ENCODE measurements at places on chromosomes 4 and X.

GRCh38 chr4:11599064-11599463 lies 170.4 kb upstream of the HS3ST1 start:
- DNase-seq, result no peak

DNA sequence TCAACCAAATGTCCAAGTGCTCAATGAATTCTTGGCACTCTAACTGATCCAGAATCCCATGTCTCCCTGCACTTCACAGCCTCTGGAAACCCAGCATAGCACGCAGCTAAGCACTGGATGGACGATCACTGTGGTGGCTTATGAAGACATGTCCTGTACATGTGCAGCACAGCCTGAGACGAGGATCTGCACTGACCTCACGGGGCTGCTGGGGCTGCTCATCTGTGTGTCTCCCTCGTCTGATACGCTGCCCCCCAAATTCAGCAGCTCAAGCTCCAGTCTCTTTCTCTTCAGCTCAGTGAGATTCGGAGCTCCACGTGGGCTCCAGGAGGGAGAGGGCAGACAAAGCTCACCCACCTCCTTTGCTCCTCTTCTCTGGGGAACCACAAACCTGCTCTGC lies 126.9 kb downstream of the CPZ start:
- DNase-seq, result no peak

- DNase-seq, result no peak
Measured at GRCh38 chr4:79295086-79295485, 30.8 kb downstream of the NAA11 start.

- no peak for DNase-seq
Measured at GRCh38 chrX:133609166-133609565, 193.9 kb upstream of the GPC4 start.

- DNase-seq, result no peak
Measured at GRCh38 chr4:139847602-139848001, 182.0 kb downstream of the MGST2 start.

DNA sequence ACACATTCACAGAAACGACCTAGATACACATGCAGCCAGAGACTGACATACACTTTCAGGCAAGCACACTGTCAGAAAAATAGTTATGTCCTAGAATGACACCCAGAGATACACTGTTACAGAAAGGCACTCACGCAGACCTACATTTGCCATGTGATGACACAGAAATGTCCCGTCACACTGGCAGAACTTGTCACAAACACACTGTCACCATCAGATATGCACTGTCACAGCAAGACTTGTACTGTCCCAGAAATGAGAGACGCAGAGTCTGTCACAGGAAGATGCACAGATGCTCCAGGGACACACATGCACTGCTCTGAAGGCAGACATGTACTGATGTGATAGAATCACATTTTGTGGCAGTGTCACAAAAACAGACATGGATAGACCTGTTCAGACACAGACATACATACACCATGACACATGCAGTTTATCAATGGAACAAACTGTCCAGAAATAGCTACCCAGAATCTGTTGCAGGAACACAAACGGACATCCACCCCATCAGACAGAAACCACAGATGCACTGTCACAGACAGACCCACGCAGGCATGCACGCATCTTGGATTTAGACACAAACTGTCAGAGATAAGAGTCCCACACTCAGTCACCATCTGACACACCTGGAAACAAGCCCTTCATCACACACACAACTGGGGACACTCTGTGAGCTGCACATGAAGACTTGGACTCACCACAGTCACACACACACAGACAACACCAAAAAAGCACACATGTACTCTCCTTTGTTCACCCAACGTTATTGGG lies 1.3 kb upstream of the PIM2 start:
- DNase-seq, result no peak

- DNase-seq, result no peak
Measured at GRCh38 chr4:61532336-61533000, 332.3 kb downstream of the ADGRL3 start.

DNA sequence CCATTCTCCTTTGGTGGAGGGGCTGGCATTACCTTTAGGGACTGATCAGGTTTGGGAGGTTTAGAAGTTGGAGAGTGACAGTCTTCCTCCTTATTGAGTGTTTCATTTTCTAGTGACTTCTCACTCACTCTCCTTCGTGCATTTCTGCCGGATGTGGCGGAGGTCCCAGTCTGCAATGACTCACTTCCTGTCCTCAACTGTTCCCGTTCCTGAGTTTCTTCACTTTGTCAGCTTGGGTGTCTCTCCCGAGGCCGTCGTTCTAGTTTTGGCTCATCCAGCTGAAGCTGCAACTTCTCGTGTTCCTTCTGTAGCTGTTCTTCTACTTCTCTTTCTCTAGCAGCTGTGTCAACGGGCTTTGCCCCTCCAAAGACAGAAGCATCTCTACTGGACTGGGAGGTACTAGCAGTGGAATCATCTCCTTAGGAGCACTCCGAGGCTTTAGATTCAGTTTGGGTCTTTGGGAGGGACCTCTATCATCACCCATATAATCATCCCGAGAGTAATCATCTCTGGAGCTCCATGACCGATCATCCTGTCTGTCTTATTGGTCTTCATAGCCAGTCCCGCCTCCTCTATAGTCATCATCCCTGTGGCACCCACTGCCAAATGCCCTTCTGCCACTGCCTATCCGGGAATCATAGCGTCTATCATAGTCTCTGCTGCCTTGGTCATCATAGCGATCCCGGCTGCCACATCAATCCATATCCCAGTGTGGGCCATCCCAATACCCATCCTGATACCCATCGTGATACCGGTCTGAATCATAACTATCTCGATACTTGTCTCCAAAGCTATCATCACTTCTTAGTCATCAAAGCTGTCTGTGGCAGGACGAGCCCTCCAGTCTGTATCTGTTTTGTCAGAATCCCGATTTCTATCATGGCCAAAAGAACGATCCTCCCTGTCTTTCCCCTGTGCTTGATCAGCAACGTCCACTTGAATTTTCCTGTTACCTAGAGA lies 35.3 kb upstream of the VSIG4 start:
- DNase-seq, result no peak

DNA sequence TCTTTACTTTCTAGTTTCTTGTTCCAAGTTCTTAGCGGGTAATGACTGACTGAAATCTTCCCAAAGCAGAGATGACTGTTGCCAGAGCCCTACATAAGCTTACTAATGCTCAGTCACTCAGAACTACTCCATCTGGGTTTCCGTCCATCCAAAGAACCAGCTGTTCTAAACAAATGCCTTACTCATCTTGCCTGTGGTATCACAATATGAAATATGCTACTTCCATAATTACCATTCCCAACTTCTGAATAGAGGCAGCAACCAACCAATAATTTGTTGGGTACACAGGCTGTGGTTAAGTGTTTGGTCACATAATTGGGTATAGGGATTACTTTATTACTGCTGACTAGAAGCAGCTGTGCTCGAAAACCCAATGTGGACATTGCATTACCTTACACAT lies 930.2 kb upstream of the DIAPH2 start:
- no peak for DNase-seq

GRCh38 chrX:12961196-12961718 lies 13.7 kb upstream of the TMSB4X start:
- no peak for DNase-seq

GRCh38 chr4:55343887-55344286 lies 2.2 kb upstream of the SRD5A3 start:
- DNase-seq, result no peak

GRCh38 chr4:123575291-123575690 lies 178.7 kb downstream of the SPRY1 start:
- DNase-seq, result no peak

DNA sequence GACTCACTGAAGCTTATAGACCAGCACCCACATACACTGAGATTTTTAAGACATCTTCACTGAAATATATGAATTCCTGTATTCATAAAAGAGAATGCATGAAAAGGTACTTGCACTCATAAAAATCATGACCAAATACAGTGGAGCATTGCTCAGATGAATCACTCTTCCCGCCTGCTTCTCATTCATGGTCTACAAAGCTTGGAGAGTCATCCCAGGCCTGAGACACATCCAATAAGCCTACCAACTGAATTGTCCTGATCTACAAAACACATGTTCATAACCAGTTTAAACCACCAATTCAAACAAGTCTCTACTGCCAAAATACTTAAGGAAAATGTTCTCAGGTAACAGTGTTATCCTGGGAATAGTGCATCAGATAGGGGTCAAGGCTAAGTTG lies 38.1 kb downstream of the PROM1 start:
- no peak for DNase-seq

- DNase-seq, result no peak
Measured at GRCh38 chr4:38424151-38424871, 239.7 kb upstream of the KLF3 start.

DNA sequence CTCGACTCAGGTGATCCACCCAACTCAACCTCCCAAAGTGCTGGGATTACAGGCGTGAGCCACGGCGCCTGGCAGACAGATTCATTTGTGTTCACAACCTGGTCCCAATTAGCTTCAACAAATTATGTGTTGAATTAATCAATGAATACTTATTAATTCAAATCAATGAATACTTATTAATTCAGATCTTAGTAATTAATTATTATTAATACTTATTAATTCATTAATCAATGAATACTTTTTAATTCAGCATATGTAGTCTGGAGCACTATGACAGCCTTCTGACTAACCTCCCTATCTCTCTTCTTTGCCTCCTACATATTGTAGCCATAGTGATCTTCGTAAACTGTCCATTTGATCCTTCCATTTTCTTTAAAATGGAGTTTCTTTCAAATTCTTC lies 56.7 kb upstream of the RBPJ start:
- no peak for DNase-seq

DNA sequence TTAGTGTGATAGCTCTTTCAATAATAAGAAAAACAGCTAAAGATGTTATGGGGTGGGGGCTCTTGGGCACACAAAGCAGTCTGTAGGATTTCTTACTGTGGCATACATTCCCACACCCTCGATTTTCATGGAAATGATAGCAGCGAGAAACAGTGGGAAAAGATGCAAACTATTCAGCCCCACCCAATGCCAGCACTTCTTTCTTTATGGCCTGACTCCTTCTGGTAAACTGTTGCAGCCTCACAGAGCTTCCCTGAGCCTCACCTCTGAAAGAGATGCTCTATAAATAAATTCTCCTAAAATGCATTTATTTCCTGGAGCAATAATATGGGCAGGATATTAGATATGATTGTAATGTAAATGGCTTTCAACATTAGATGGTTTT lies 910 bp downstream of the ANK2 start:
- no peak for DNase-seq

GRCh38 chrX:134537179-134537955 lies 77.4 kb downstream of the HPRT1 start:
- no peak for DNase-seq

- no peak for DNase-seq
Measured at GRCh38 chr4:178081176-178081575, 638.9 kb upstream of the AGA start.

GRCh38 chrX:40097504-40098263 lies at the start of gene BCOR:
TSS of gene BCOR (minus strand) at chrX:40097958. CDS start at chrX:40077929, 20,029 bp downstream.
- DNase-seq, result peak; percentile 42

- DNase-seq, result no peak
Measured at GRCh38 chr4:56649445-56650261, 31.4 kb downstream of the HOPX start.

DNA sequence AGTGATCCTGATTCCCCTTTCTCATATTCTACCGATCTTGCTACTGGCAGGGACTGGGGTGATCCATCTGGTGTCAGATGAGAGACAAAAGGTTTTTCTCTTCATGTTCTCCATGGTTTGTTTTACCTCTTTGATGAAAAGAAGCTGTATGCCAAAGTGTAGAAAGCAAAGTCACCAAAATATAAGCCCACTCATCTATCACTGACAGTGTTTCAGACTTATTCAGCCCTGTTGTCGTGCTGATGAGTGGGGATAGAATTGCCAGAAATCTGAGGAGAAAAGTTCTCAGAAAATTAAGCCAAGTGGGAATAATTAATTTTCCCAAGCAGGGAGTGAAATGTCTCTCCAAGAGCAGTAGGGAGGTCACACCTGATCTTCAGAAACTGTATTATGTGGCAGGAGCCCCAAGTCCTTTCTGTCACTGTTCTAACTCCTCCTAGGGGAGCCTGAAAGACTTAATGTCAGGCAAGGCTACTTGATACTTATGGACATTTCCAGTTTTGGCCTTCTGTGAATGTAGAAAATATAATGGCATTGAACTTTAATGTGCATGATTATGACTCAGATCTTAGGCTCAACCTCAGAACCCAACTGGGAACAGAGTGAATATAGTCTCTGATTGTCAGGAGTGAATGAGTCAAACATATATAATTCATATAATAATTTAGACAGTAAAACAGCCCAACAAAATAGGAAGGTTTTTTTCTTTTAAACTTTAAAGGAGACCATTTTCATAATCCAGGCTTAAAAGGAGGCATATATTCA lies 298.1 kb downstream of the ANKRD50 start:
- DNase-seq, result no peak

- DNase-seq, result no peak
Measured at GRCh38 chrX:72687396-72687795, 26.7 kb downstream of the PHKA1 start.

DNA sequence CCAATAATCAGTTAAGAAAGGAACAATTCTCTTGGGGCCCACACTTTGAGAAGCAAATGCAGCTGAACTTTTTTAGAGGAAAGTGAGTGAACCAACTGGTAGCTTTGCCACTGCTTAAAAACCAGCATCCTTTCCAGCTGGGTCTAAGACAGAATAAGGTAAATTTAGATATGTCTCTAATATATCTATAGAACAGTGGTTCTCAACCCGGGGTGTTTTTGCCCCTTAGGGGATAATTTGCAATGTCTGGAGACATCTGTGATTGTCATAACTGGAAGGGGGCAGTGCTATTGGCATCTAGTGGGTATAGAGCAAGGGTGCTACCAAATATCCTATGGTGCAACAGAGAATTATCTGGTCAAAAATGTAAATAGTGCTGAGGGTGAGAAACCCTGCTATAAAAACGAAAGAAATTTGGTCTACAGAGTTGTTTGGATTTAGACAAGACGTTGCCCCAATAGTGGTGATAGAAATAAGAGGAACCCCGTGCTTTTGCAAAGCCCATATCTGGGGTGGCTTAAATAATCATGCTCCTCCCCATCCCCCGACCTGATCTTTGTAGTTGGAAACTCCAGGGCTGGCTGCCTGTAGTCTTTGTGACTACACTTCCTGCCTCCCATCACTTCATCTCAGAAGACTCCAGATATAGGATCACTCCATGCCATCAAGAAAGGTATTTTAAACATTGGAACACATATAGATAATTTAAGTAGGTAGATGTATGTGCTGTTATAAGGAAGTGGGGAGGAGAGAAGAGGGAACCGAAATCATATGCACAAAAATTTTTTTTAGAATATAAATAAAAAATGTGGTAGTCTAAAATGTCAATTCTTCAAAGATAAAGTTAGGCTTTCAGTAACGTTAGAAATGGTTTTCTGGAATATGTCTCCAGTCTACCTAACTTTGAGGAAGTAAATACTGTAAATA lies at the start of gene TLR7:
Gene TLR7, plus strand, starts transcription at position 622 of the 927 bp plus-strand sequence. CDS start 507 bp downstream, outside the sequence.
- no peak for DNase-seq

- DNase-seq, result no peak
Measured at GRCh38 chrX:29661290-29661689, 554.1 kb upstream of the MAGEB2 start.

GRCh38 chr4:160406263-160406825 lies 1303.5 kb downstream of the RAPGEF2 start:
- no peak for DNase-seq

Measured in activated CD8-positive, alpha-beta memory T cell treated with anti-CD3 and anti-CD28 coated beads for 48 hours (primary cell).